Endothelial cell (in vitro differentiated cells): ENCODE measurements at places on chromosomes 1 and 21. TPM values are rescaled to one million over a fixed set of nuclear protein-coding genes. Genes with fewer than 3 reads are reported as not detected.

Gene ACTL8
- total RNA-seq, result 0.26 TPM

Gene RAB42
- not detected for total RNA-seq

Gene BROX
- total RNA-seq, result 38.4 TPM

Gene MLLT11
- total RNA-seq, result 27.8 TPM

DNA sequence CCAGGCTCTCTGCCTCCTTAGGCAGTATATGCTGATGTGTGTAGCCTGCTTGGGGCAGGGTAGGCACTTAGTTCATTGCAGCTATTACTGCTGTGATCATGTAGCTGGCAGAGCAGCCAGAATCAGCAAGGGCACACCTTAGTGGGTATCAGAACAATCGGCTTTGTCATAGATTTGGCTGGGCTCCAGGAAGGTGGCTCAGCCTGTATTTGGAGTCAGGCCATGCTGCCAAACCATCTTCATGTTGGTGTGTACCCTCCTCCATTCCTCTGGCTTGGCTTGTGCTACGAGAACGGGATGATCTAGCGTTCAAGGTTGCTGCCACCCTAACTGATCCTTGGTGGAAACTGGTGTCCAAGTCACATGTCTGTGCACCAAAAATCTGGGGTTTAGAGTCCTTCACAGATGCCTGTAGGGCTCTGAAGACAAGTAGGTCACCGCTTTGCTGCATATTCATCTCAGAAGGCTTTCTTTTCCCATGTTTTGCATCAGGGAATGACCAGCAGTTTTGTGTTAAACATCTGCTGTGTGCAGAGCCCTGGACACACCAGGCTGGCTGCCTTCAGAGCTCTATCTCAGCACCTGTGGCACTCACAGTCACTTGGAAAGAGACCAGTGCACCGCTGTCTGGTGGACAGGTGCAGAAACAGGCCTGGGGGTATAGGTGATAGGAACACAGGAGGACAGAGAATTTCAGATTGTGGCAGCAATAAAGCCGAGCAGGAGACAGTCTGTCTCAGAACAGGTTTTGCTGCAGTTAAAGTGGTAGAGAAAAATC is 23.7 kb downstream of the VANGL1 start:
- no peak for DNase-seq
- H3K36me3 ChIP-seq, result peaks cover 23% of the 10 kb centered on the region
- H3K27me3 ChIP-seq, result no peaks in the 10 kb centered on the region
- peaks cover 1% of the 10 kb centered on the region for H3K4me1 ChIP-seq
- no peak overlapping the region for H3K27ac ChIP-seq

- H3K27me3 ChIP-seq, result peaks cover 3% of the 10 kb centered on the region
- no peak overlapping the region for H3K27ac ChIP-seq
- no peak overlapping the region for H3K4me3 ChIP-seq
- H3K36me3 ChIP-seq, result no peaks in the 10 kb centered on the region
Observed at GRCh38 chr1:93005252-93005598, 44.0 kb upstream of the DIPK1A start.

DNA sequence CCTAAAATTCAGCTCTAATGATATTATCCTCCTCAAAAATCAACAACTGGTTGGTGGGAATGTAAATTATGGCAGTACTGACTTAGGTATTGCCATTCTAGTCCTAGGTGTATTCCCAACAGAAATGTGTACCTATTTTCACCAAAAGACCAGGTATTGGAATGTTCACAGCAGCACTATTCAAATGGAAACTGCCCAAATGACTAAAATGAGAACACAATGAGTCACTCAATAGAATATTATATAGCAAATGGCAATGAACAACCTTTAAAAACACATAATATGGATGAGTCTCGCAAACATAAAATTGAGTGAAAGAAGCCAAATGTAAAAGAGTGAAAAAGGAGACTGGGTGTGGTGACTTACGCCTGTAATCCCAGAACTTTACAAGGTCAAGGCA is 44.9 kb downstream of the GADD45A start:
- H3K4me1 ChIP-seq, result peaks cover 21% of the 10 kb centered on the region
- no peak overlapping the region for H3K27ac ChIP-seq
- no peak for DNase-seq
- H3K4me3 ChIP-seq, result no peak overlapping the region
- no peaks in the 10 kb centered on the region for H3K36me3 ChIP-seq
- H3K27me3 ChIP-seq, result peaks cover 2% of the 10 kb centered on the region

GRCh38 chr1:212106286-212106792 is 70.8 kb downstream of the DTL start:
- DNase-seq, result no peak
- peaks cover 4% of the 10 kb centered on the region for H3K4me1 ChIP-seq
- H3K36me3 ChIP-seq, result no peaks in the 10 kb centered on the region
- H3K27me3 ChIP-seq, result no peaks in the 10 kb centered on the region

- no peak for DNase-seq
- H3K27ac ChIP-seq, result no peak overlapping the region
- H3K4me1 ChIP-seq, result peaks cover 13% of the 10 kb centered on the region
- H3K36me3 ChIP-seq, result no peaks in the 10 kb centered on the region
Observed at GRCh38 chr1:81699234-81699633, 101.5 kb upstream of the ADGRL2 start.

DNA sequence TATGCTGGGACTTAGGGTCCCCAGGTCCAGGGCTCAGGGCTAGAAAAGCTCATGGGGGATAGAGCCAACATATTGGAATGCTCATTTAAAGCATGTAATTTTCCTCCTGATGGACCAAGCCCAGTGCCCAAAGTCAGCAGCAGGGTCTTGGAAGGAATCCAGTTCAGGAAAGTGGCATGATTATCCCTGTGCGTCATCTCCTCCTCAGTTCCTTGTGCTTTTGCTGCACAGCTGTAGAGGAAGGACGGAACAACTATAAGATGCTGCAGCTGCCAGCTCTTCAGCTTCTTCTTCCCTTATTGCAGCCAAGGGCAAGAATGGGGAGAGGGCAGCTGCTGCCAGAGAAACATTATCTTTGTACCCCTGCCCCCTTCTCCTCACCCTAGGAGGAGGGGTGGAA is 58.4 kb downstream of the OVGP1 start:
- peaks cover 9% of the 10 kb centered on the region for H3K4me1 ChIP-seq
- H3K4me3 ChIP-seq, result no peak overlapping the region
- peaks cover 3% of the 10 kb centered on the region for H3K27me3 ChIP-seq
- DNase-seq, result no peak

- no peak for DNase-seq
- no peaks in the 10 kb centered on the region for H3K36me3 ChIP-seq
- no peaks in the 10 kb centered on the region for H3K4me1 ChIP-seq
- H3K27me3 ChIP-seq, result peaks cover 4% of the 10 kb centered on the region
Observed at GRCh38 chr1:65104854-65105534, 43.0 kb upstream of the AK4 start.

DNA sequence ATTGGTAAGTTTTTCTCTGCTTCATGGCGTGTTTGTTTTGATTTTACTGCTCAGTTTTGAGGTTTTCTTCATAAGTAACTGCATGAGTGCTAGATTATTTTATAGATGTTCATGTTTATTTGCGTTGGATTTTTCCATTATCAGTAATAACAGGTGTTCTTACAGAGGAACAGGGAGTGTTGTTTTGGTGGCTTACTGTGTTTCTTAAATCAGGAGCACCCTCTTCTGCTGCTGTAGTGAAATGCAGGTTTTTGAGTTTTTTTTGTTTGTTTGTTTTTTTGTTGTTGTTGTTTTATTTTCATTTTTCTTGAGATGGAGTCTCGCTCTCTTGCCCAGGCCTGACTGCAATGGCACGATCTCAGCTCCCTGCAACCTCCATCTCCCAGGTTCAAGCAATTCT is 32.6 kb downstream of the CTBS start:
- H3K27me3 ChIP-seq, result peaks cover 1% of the 10 kb centered on the region
- no peaks in the 10 kb centered on the region for H3K36me3 ChIP-seq
- no peak overlapping the region for H3K4me3 ChIP-seq
- H3K4me1 ChIP-seq, result no peaks in the 10 kb centered on the region

GRCh38 chr1:84918726-84919336 is 25.8 kb upstream of the LPAR3 start:
- no peaks in the 10 kb centered on the region for H3K36me3 ChIP-seq
- H3K27me3 ChIP-seq, result peaks cover 2% of the 10 kb centered on the region
- no peak for DNase-seq

- peaks cover 4% of the 10 kb centered on the region for H3K27me3 ChIP-seq
- no peak for DNase-seq
- H3K27ac ChIP-seq, result no peak overlapping the region
- H3K36me3 ChIP-seq, result no peaks in the 10 kb centered on the region
- no peak overlapping the region for H3K4me3 ChIP-seq
- H3K4me1 ChIP-seq, result no peaks in the 10 kb centered on the region
Observed at GRCh38 chr1:166040202-166040997, 126.4 kb downstream of the FAM78B start.
